ENCODE measurements at places on chromosomes 7 and 10.
A peak's percentile ranks its signal among the peaks of the same experiment; 100 is the strongest.

DNA sequence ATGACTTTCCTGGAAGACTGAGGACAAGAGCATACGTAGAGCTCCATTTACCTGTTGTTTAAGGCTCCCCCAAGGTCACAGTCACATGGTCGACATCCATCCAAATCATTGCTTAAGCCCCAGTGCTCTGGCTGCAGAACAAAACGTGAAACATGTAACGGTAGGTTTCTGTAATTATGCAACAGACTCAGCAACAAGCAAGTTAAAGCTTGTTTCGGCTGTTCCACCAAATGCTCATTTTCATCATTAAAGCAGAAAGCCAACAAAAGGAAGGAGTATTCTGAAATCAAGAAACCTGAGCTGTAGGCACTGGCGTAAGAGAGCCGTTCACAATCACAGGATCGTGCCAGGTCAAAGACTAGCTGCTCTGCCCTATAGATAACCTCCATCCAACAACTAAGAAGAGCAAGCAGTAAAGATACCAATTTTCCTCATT, 30.0 kb downstream of the LAMB1 start:
- DNase-seq = no peak

GRCh38 chr10:88385601-88386203, 197.4 kb downstream of the RNLS start:
- peak; percentile 89 for DNase-seq

- DNase-seq = peak; percentile 71
These were observed 23.2 kb downstream of the TPK1 start for GRCh38 chr7:144812379-144813283.

DNA sequence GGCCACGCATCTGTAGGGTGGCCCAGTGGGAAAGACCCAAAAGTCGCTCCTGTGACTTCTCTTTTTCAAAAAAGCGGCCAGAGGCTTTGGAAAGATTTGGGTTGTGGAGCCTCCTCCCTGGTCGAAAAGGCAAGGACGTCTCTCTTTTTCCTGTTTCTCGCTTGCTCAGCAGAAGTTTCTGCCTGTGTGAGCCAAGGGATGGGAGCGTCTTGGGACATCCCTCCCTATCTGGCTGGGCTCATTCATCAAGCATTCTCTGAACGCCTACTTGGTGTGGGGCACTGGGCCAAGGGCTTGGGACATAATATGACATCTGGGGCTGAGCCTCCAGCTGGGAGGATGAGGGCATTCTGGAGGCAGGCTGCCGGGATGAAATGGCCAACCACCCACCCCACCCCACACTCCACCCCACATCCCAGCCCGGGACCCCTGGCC, 120.9 kb downstream of the C10orf105 start:
- DNase-seq = no peak

DNA sequence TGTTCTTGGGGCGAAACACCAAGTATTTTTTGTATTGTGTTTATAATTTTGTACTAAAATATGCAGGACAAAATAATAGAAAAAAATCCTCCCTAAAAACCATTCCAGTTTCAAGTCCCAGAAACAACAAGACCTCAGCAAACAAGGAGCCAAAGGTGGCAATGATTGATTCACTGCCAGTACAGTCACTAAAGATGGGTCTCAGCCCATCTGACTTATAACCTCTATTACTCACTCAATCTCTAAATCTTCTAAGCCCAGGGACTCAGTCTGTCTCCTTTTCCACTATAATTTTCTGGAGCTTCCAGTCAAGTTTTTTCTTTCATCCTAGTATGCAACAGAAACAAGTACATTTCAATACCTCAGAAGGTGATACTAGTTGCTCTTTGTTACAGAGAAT, 33.3 kb downstream of the SNX13 start:
- DNase-seq = no peak

DNA sequence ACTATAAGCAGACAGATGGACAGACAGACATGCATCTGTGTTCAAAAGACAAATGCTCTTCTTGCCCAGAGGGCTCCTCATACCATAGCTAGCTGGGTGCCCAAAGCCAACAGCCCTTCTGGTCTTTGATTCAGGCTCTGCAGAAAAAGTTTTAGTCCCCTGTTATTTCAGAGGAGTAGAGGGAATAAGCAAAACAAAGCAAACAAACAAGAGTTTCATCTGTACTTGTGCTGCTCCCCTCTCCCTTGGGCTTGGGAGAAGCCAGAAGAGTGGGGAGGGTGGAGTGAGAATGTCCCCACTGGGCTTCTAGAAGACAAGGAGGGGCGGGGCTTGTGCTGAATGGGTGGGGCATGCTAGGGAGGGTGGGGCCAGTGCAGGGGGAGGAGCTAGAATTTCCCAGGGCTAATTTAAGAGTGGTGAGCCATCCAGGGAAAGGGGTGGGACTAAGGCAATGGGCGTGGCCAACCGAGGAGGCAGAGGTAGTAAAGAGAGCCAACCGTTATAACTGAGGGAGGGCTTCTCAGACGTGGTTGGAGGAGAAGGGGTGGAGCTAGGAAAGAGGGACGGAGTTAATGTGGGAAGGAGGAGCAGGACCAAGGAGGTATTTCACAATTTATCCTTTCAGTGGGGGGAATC, 101.2 kb upstream of the MGMT start:
- no peak for DNase-seq

DNA sequence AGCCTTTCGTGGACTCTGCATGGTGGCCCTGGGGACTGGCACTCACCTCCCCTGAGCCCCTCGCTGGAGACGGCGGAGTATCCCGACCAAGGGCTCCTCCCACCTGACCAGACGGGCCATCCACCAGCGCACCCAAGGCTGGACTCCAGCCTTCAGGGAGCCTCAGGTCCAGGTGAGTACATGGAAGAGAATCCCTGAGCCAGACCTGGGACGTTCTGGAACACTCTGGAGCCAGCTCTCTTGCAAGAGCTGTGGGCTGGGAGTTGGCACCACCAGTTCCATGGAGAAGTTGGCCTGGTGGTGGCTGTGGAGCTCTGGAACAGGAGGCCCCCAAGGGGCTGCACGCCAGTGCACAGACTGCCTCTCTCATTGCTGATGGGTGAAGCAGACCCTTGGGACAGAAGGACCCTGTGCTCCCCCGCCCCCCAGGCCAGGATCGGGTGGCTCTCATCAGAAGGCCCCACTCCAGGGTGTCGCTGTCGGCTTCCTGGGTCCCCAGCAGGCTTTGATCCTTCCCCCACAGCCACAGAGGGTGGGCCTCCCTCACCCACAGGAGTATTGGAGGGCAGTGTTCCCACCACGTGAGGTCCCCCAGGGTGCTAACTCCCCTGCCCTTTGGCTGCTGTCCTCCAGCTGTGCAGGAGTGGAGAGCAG, 189.9 kb downstream of the EBF3 start:
- DNase-seq = peak; percentile 16

DNA sequence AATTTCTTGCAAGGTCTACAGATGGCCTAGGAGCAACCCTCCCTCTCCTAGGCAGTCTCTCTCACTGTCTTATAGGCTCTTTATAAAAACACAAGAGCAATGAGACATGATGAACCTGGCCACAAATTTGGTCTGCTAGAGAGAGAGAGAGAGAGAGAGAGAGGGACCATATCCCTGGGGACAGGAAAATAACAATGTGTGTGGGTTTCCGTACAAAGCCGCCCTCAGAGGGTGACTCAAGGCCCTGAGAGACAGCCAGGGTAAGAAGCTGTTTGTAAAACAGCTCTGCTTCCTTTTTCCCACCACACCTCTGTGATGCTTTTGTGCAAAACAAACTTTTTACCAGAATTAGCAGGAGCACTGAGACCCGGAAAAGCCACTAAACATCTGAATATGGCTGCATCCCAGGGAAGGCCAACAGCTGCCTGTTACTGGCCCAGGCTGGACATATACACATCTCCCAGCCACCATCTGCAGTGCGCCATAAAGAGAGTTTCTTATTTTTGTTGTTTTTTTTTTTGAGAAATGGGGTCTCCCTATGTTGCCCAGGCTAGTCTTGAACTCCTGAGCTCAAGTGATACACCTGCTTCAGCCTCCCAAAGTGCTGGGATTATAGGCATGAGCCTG, 18.4 kb downstream of the GIMAP5 start:
- DNase-seq = peak; percentile 89

GRCh38 chr10:43304687-43305333, 37.9 kb upstream of the RASGEF1A start:
- DNase-seq = peak; percentile 72

- peak; percentile 45 for DNase-seq
These were observed at the start of gene C10orf53 for GRCh38 chr10:49679480-49679893. TSS of gene C10orf53 (plus strand) at chr10:49679651. CDS start at chr10:49679698, 47 bp downstream.

DNA sequence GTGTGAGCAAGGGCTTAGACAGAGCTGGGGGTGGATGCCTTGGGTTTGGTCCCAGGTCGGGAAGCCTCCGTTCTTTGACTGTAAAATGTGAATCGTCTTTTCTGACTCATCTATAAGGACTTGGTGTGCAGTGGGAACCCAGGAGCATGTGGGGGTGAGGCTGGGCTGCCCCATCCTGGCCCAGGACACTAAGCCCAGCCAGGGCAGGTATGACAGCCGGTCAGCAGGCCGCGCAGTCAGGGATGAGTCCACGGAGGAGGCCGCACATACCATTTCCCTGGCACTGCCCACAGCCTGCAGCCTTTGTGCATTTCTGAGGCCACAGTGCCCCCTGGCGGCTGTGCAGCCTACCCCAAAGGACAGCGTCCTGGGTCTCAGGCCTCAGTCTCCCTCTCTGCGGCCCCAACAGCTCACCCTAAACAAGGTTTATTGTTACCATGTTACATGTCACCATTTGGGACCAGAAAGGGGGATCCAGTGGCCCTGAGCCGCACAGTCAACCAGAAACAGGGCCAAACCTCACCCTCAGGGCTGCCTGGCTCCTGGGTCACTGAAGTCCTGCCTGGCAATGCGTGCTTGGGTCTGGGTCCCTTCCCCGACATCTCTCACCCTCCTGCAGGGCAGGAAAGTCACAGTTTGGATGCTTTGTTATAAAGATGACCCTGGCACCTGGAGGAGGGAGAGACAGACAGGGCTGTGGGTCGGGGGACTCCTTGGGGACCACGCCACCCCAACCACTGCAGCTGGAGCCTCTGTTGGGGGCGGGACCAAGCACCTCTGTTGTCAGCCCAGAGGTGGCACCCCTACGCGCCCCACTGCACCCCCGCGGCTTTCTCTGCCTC, 14.4 kb upstream of the SH2B2 start:
- peak; percentile 78 for DNase-seq

- no peak for DNase-seq
These were observed 233.2 kb downstream of the RPS24 start for GRCh38 chr10:78266741-78267469.

GRCh38 chr7:64839910-64840309, 45.7 kb downstream of the ZNF138 start:
- no peak for DNase-seq

DNA sequence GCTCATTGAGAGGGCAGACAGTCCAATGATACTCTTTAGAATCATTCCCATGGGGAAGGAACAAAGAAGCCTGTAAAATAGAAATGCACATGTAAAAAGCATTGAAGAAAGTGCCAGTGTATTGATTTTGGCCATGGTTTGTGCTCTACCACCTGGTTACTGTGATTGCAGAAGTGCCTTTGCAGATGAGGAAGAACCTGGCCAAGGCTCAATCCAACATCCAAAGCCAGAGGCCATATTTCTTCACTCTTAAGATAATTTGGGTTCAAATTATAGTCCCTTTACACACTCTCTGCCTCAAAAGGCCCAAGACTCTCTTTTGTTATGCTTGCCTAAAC, 122.1 kb downstream of the EGFR start:
- no peak for DNase-seq

- DNase-seq = no peak
These were observed 184.7 kb upstream of the PCDH15 start for GRCh38 chr10:54985732-54986131.

GRCh38 chr10:46515366-46515765, 41.1 kb downstream of the GPRIN2 start:
- DNase-seq = no peak

GRCh38 chr10:114576716-114577115, 81.4 kb downstream of the ABLIM1 start:
- DNase-seq = no peak

GRCh38 chr7:157930926-157931466, 594.2 kb downstream of the DNAJB6 start:
- DNase-seq = no peak

GRCh38 chr10:117441361-117441760, 66.1 kb upstream of the PDZD8 start:
- DNase-seq = no peak

DNA sequence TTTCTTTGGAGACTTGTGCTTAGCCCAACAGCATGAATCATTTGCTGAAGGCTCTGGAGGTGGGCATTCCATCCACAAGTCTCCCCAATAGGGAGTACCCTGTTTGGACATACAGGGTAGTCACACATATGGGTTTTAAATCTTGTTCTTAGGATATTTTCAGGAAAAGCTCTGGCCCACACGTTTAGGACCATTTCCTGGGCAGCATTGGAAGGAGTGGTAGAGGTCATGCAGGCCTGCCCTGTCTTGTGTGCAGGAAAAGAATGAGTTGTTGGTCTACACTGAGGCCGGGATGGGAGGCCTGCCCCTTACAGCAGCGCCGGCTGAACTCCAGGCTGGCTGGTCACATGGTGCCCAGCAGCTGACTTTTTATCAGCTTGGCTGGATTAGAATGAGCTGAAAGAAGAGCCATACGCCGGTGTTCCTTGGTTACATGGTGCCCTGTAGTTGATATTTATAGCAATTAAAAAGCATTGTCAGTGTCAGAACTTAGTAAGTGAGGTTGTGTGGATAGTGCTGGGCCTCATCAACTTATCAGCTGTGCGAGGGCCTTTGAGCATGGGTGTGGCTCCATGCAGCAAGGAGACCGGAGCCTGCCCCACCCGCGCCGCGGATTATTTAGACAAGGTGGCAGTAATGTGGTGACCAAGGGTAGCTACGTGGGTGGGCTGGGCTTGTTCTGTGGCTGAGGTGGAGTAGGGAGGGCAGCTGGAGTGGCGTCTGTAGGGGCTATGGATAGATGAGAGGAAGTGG, 28.6 kb downstream of the OGDH start:
- DNase-seq = peak; percentile 78

DNA sequence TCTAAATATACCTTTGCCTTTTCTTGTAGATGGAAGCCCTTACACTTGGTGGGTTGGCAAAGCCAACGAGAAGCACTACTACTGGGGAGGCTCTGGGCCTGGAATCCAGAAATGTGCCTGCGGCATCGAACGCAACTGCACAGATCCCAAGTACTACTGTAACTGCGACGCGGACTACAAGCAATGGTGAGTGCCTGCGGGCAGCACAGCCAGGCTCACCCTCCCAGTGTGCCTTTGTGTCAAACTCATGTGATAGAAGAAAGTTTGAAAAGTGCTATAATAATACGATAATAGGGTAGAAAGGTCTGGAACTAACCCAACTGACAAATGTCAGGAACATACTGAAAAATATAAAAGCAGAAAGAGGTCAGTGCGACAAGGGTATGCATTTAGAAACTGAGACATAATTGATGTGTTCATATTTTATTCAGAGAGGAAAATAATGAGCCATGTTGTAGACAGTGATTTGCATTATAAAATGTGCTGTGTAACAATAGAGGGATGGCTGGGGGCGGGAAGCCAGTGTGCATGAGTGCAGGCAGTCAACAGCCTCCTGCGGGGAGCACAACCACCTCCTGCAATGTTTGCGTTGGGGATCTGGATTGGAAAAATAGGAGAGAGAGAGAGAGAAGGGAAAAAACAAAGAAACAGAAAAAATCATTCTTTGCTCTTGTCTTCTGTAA, 686.9 kb upstream of the C7orf33 start:
- DNase-seq = no peak

- DNase-seq = peak; percentile 84
These were observed 759 bp downstream of the FGFBP3 start for GRCh38 chr10:91908337-91909116.

- no peak for DNase-seq
These were observed 481 bp upstream of the NPM3 start for GRCh38 chr10:101783736-101784118.

All from activated CD8-positive, alpha-beta memory T cell treated with anti-CD3 and anti-CD28 coated beads, Interleukin-2, amount 10 ng/mL, durations not matched to agents 7 days and 5 days (primary cell).